ENCODE measurements at places on chromosomes 4 and X.

DNA sequence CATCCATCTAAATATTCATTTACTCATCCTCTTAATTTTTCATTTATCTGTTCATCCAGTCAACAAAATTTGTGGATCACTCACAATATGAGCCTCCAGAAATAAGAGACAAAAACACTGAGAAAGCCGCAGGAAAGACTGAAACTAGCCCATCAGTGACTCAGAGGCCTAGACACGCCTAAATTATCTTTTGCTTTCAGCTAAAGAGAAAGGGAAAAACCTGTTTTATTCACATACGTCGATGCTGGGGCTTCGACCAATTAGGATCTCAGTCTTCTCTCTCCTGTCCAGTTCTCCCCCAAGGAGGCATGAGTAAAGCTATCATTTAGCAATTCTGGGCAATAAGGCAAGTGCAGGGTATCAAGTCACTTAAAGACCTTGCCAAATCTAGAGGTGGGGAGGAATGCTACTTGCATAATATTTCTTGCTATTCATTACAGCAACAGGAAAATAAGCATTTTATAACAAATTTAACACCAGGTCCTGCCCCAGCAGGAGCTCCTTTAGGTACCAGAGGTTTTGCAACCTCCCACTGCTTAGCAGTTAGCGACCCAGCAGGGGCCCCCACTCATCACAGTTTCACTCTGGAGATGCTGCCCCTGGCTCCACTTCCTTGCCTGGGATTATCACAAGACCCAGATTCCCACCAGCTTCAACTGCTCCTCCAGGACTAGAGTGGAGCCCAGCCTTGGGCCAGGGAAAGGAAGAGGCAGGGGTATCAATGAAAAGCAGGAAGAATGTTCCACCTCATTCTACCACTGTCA is 30.1 kb upstream of the TMEM154 start:
- DNase-seq: no peak

GRCh38 chr4:140863197-140863596 is 107.0 kb upstream of the TBC1D9 start:
- DNase-seq: no peak

GRCh38 chr4:128305942-128306341 is 18.3 kb upstream of the PGRMC2 start:
- DNase-seq: no peak

GRCh38 chr4:2222838-2223237 is 19.1 kb downstream of the HAUS3 start:
- DNase-seq: peak; percentile 36

GRCh38 chr4:87038837-87039615 is 104.2 kb downstream of the AFF1 start:
- no peak for DNase-seq

DNA sequence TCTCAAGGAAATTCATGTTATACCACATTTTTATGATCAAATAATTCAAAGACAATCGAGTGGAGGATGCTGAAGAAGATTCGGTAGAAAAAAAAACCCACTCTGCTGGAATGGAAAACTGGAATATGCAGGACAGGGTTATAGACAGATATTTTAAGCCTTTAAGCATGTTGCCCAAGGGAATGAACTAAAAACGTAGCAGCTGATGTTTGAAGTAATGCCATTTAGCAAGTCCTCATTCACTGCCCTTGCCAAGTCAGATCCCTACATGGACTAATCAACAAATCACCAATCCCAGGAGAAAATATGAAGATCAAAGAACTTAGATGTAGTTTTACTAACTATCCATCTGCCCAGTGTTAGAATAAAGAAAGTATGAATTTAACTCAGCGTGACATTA is 75.6 kb upstream of the ETNPPL start:
- no peak for DNase-seq

DNA sequence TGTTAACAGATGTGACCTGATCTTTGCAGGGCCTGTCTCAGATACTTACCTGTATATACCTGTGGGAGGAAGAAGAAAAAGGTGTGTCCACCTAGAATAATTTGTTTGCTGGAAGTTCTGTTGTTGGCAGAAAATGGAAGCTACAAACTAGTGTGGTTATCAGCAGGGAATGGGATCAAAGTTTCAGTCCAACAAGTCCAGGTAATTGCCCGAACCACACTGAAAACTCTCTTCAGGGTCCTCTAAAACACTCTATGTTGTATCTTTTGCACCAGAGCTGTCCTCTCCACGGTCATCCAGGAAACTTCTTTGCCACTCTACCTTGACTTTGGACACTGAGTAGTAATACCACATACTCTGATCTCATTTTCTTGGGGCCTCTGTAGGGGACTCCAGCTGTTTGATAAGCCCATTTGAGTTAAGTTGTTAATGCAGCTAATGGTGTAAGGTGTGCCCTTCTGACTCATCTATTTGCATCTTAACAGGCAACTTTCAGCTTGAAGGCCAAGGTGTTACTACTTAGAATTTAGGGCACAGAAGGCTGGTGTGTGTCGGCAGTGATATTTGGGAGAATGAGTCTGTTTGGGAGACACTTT is 38.7 kb upstream of the GATB start:
- no peak for DNase-seq

GRCh38 chr4:54277691-54278090 is 48.6 kb downstream of the PDGFRA start:
- DNase-seq: no peak

DNA sequence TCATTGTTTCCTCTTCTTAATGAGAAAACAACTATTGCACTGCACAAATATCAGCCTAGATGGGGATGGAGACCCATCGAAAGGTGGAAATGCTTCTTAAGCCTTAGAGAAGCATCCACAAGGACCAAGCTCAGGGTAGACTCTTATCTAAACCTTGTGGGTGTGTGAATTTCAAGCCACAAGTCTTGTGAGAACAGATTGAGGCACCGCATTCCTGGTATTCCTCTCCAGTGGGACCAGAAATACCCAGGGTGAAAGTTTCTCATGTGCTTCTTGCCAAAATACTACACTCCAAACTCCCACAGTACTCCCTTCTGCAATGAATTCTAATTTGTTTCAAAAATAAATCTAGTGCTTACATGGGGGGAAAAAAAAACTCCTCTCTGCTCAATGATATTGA is 375.6 kb downstream of the PDGFC start:
- DNase-seq: no peak

GRCh38 chrX:142076633-142077032 is 128.5 kb downstream of the MAGEC2 start:
- DNase-seq: no peak

DNA sequence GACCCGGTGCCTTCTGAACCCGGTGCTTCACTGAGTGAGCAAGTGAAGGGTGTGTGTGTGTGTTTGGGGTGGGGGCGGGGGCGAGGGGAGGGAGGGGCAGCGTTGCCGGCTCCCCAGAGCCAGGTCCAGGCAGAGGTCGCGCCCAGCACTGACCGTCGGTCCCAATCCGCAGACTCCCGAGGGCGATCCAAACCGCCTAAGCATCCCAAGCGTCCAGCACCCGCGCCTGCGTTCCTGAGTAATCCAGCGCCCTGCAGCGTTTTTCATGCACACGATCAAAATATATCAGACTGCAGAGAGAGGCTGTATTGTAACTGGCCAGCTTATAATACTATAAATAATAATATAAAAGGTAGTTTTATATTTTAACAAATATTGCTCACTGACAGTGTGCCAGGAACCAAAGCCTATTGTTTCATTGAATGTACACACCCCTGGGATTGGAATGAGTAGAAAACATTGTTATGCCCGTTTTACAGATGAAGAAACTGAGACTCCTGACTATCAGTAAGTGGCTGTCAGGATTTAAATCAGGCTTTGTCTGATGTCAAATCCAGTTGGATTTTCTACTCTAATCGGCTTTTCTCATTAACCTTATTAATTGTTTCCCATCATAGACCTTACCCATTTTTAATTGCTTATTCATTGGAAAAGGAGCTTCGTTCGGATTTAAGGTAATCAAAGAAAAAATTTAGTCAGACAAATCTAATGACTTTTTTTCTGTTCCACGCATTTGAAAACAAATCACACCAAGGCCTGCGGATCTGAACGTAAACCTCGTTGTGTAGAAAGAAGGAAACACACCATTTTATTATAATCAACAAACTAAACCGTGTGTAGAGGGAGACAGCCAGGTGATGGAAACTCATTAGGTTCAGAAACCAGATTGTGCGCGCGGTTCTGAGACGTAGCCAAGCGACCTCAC is 4.0 kb upstream of the NKX3-2 start:
- DNase-seq: no peak

- no peak for DNase-seq
These were observed 41.8 kb downstream of the GASK1B start for GRCh38 chr4:158131027-158131426.

DNA sequence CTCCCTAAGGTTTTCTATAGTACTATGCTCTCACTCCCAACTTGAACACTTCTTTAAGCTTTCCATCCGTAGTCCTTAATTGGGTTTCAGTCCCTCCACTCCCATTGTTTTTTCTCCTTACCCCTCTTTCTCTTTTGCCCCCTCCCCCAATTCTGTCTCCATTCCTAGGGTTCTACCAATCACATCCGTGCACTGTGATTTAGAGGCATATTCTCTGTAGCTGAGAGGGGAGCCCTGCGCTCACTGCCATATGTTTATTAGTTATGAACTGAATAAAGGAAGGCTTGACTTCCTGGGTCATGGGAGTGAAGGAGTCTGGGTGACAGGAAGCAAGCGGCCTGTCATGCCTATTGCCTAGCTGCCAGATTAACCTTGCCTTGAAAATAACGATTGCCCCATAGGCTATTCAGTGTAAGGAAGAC is 471 bp downstream of the MCTS1 start:
- DNase-seq: no peak

- DNase-seq: no peak
These were observed 11.7 kb upstream of the TMEM271 start for GRCh38 chr4:587671-588350.

GRCh38 chr4:143148521-143148920 is 36.2 kb upstream of the USP38 start:
- no peak for DNase-seq

Measured in testis (tissue), 5 donors.